ENCODE measurements at places on chromosomes 5 and 9. TPM values are rescaled to one million over a fixed set of nuclear protein-coding genes. Genes with fewer than 3 reads are reported as not detected.

DNA sequence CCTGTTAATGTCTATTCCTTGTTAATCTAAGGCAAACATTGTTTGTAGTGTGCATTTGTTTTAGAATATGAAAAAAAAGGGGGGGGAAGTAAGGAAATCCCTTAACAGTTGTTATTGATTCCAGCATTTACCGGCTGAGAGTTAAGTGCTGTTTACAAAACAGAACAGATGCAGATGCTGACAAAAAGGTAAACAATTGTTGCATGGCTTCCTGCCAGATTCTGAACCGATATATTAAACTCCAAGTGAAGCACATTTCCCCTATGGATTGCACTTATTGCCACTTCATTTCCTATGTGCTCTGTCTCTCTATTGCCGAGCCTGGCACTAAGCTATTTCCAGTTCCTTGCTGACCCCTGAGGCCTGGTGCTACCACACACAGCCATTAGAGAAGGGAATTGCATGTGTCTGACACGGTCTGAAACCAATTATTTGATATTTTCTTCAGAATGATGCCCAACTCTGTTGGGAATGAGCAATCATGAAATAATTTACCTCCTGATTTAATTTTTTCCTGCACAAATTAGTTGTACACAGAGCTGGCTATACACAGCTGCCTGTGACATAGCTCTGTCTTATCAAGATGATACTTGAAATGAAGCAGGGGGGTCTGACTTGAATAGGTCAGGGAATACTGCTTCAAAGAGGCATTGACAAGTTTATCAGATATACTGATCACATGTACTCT, 109.8 kb downstream of the KIAA0825 start:
- DNase-seq: no peak

Gene CER1
- total RNA-seq: not detected

DNA sequence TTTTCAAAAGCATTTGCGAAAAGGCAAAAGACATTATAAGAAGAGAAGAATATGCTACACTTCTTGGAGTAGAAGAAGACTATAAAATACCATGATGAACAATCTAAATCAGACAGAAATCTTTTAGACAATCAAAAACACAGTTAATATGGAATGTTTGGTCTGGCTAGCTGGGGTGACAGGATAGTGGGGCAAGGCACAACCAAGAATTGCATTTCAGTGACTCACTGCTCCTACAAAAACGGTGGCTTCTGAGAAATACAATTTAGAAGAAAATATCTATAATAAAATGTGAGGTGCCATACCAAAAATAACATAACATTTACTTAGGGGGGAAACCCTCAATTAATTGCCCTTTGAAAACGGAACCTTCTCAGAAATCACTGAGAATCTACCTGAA, 363.4 kb downstream of the NPR3 start:
- DNase-seq: no peak

- peak; percentile 26 for DNase-seq
These were observed 100.1 kb upstream of the LRRTM2 start for GRCh38 chr5:138975098-138975847.

Gene TRIP13
- 0.51 TPM for total RNA-seq

Gene PCDHB3
- 0.51 TPM for total RNA-seq

Gene ENHO
- 0.38 TPM for total RNA-seq

DNA sequence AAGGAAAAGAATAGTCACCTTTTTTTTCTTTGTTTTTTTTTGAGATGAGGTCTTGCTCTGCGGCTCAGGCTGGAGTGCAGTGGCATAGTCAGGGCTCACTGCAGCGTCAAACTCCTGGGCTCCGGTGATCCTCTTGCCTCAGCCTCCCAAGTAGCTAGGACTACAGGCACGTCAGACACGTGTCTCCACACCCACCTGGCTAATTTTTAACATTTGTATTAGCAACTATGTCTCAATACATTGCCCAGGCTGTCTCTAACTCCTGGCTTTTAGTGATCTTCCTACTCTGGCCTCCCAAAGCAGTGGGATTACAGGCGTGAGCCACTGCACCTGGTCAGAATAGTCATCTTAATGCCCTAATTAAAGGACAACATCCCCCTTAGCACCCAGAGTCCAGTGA, 54.4 kb upstream of the CTSL start:
- no peak for DNase-seq

Gene BHMT2
- 0.28 TPM for total RNA-seq

Gene DNAH5
- 1.7 TPM for total RNA-seq

Gene PGM5
- 2.3 TPM for total RNA-seq

GRCh38 chr9:117046666-117047327, 359.7 kb downstream of the TRIM32 start:
- no peak for DNase-seq

DNA sequence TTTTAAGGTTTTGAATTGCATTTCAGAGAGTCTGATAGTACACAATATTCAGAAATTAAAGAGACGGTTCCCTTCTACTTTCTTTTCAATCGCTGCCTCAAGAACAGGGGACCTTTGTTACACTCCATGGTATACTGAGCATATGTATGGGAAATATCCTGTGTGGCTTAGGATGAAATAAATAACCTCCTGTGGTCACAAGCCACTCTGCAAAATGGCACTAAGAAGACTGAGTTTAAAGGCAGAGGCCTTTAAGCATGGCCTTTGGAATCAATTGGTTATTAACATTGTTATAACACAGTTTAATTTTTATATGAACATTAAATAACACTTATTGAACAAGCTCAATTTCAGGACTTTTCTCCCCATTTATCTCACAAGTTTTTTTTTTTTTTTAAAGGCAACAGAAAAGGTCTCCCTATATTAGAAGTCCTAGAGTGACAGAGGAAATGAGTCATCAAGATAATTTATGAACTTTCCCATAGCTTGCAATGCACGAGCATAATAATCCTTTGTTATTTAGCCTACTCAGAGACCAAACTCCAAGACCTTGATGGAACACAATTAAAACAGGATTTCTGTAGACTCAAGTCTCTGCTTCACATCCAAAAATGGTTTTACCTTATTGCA, 341.9 kb downstream of the TMEM167A start:
- no peak for DNase-seq

GRCh38 chr5:178982941-178983340, 12.2 kb downstream of the GRM6 start:
- no peak for DNase-seq

GRCh38 chr5:169121630-169122420, 179.1 kb downstream of the SLIT3 start:
- DNase-seq: no peak

Measured in pancreas (tissue), 10 donors.